ENCODE measurements at places on chromosomes 5 and 9. TPM values are rescaled to one million over a fixed set of nuclear protein-coding genes. Genes with fewer than 3 reads are reported as not detected.

DNA sequence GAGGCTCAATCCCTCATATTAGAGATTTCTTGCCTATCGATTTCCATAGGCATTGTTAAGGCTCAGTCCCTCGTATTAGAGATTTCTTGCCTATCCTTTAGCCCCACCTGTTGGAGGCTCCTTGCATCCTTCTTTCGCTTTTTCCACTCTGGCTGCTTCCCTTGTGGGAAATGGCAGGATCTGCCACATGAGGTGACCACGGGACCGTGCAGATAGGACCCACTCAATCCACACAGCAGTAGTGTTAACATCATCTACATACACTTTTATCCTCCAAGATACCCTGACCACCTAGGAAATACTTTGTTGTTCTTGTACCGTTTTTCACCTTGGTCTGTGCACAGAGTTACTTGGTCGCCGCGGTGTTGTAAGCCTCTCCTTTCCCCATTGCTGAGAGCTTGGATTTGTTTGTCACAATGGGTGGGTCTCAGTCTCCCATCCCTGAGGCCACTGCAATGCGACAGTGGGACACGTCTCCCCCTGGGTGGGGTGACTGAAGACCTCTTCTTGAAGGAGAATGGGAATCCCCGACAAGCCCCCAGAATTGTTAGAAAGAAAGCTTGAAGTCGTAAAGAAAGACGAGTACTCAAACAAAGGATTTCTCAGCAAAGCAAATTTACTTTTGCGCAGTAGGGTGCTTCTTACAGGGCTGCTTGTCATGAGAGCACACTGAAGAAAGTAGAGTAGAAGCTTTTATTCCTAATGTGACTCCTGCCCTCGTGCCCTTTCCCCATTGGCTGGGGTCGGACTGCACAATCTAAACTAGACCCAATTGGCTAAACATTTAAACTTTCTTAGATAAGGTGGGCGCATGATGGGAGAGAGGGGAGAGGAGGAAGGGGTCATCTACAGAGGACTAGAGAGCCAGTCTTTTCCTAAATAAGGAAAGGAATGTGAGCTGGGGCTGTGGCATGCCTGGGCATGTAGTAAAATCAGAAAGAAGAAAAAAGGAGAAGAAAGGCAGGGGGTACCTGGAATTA, 19.8 kb downstream of the IFT74 start:
- no peak overlapping the region for H3K4me3 ChIP-seq
- DNase-seq: peak; percentile 94
- H3K4me1 ChIP-seq: no peaks in the 10 kb centered on the region

DNA sequence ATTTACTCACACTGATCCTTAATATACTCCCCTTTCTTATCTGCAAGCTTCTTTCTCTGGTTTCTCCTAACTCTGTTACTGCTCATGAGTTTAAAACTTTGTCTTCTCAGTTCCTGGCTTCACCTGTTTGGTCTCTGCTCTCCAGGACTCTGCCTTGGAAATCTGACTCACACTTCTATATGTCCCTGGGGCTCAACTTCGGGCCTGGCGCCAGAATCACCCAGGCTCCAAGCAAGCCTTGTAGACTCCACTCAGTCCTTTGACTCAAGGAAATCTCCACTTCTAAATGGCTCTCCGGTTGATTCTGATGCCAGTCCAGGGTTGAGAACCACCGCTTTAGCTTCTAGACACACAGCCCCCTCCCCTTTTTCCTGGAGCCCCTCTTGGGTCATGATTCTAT, 57.8 kb downstream of the TMC1 start:
- H3K27me3 ChIP-seq: no peaks in the 10 kb centered on the region
- H3K27ac ChIP-seq: no peak overlapping the region
- H3K36me3 ChIP-seq: no peaks in the 10 kb centered on the region
- DNase-seq: no peak

IFNB1 gene
- not detected for total RNA-seq

DNA sequence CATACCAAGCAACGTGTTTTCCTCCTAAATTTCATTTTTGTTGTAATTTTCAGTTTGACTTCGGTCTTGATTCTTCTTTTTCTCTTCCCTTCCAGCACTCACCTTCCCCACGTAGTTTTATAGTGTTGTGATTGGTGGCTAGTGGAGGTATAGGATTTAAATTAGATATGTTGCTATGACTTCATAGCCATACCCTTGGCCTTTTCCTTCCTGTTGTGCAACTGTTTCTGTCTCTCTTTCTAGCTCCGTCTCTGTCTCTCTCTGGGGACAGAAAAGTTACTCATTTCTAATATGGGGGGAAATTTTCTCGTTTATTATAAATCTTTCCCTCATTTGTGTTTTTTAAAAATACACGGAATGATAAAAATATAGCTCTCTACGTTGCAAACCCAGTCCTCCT, 20.6 kb upstream of the C5orf24 start:
- DNase-seq: no peak
- H3K4me3 ChIP-seq: no peak overlapping the region
- H3K27me3 ChIP-seq: no peaks in the 10 kb centered on the region
- H3K36me3 ChIP-seq: peaks cover 82% of the 10 kb centered on the region
- H3K27ac ChIP-seq: no peak overlapping the region

RPS14 gene
- 2,316 TPM for total RNA-seq

CMYA5 gene
- total RNA-seq: 1.6 TPM
